ENCODE measurements at places on chromosomes 2 and 18.

- no peak for DNase-seq
These were observed 703.6 kb downstream of the CPS1 start for GRCh38 chr2:211259831-211260476.

DNA sequence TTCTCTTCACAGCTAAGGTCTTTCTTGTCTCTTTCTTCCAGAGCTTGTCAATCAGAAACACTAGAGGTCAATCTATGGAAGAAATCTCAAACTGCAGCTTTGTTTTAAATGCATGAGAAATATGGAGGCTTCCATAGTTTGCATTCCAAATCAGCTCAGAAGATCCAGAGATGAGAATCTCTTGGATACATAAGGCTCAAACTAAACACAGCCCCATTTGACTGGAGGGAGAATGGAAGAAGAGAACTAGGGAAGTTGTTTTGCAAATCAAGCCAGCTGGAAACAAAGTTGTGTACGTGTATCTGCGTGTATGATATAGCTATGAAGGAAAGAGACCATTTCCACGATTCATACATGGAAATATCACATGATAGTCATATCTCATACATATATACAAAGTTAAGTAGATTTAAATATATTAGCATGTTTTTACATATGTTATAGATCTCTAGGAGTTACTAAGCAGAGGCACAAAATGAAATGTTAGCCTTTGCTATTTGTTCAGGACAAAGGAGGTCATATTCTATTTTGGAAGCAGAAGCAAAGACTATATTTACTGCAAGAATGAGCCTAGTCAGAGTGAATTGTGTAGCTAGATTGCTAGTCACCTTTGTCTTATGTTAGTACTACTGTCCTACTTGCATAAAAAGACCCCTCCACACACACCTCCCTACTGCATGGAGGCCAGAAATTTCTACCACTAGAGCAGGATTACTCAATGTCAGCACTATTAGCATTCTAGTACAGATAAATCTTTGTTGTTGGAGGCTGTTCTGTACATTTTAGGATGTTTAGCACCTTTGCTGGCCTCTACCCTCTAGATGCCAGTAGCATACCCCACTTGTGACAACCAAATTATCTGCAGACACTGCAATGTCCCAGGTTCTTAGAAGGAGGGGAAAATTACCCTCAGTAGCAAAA is 303.5 kb upstream of the CHAC2 start:
- DNase-seq, result no peak

GRCh38 chr18:13131283-13131682 is 87.3 kb upstream of the LDLRAD4 start:
- no peak for DNase-seq

DNA sequence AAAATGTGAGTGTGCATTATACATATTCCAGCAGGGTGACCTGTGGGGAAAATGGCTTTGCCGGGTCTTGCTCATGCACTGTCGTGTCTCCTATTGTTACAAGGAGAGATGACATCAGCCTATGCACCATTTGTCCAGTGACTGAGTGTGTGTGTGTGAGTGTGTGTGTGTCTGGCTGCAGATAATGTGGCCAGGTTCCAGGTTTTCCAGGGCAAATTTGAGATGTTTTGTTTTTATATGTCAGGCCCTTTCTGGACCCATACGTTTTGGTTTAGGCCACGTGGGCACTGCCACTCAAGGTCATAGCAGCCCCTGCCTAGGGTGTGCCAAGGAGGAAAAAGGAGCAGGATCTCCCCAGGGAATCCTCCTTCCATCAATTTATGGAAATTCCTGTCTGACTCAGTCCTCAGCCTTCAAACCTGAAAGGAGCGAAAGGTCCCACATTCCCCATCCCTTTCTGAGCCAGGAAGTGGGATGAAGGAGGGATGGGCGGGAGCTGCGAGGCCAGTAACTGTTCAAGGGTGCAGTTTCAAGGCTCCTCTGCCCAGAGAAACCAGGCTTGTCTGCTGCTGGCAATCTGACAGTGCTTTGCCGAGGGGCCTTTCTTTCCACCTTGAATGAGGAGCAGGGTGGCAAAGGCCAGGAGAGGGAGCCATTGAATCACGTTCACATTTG is 93.0 kb upstream of the SMAD2 start:
- peak; percentile 77 for DNase-seq

DNA sequence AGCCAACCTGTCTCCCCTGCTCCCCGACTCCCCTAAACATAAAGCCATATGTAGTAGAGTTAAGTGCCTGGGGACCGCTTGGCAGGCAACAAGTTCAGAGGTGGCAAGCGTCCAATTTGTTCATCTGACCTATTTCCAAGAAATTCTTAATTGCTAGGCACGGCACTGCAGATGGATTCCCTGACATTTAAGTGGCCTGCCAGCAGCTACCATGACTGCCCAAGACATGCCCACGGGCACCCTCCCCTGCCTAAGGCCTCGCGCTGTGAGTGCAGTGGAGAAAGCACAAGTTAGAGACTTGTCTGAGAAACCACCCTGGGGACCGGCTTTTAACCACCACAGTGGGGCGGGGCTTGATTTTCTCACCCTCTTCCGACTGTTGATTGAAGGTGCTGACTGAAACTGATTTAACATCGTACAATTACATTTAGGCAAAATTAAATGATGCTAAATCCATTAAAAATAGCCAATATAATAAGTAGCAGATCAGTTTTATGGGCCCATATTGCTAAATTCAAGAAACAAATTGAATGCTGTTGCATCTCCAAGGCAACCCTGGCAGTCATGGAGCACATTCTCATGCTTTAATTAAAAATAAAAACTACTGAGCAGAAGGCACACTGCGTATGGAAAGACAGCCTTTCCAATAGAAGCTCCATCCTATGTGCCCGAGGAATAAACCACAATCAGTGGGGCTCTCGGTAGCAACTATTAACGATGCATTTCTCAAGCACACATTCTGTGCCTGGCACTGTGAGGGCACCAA is 163.6 kb upstream of the ACAA2 start:
- DNase-seq, result peak; percentile 45

DNA sequence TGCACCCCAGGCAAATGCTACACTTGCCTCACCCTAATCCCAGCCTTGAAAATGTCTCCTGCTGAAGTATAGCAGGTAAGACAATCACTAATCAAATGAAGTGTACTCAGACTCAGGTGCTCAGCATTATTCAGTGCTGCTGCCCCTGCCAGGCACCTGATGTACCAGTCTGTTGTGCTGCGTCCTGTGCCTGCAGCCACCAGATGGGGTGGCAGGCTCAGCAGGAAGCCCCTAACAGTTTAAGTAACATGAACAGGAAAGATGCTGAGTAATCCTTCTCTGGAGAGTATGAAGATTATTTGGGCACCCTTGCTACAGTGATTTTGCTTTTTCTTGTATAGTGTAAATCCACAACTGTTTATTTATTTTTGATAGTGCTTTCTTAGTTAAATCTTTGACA is 69.1 kb downstream of the TACR1 start:
- no peak for DNase-seq

- no peak for DNase-seq
These were observed 26.5 kb downstream of the ZAP70 start for GRCh38 chr2:97739893-97740245.

- no peak for DNase-seq
These were observed 122.5 kb downstream of the ERBB4 start for GRCh38 chr2:212416086-212416485.

- DNase-seq, result no peak
These were observed 17.9 kb upstream of the ARHGAP25 start for GRCh38 chr2:68716604-68717304.

- no peak for DNase-seq
These were observed 36.9 kb upstream of the NT5C1B start for GRCh38 chr2:18626256-18626668.

GRCh38 chr2:42862669-42863185 is 70.3 kb upstream of the HAAO start:
- no peak for DNase-seq

DNA sequence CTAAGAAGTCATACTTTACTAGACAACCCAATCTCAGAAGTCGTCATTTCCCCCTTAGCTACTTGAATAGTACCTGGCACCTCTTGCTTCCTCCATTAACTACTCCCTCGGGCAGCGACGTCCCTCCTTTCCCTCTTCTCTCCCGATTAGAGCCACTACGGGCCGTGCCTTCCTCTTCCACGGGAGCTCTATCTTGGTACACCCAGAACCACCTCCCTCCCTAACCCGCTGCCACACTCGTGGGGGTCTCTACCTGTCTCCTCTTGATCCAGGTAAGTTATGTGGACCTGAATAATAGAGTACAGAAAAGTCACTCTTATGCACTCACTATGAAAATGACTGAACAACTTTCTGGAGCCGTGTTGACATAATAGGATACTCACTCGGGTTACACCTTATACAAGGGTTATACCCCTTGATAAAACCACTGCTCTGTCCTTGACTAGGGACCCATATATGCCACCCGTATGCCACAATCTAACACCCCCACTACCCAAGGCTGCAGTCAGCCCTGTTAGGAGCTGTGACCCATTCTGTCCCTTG is 595 bp upstream of the HDHD2 start:
- peak; percentile 27 for DNase-seq

GRCh38 chr2:71798266-71799012 is 345.1 kb downstream of the DYSF start:
- DNase-seq, result no peak

Data from NCI-H1092 (cell line).